ENCODE measurements at places on chromosomes 6 and 20. TPM values are rescaled to one million over a fixed set of nuclear protein-coding genes. Genes with fewer than 3 reads are reported as not detected.
A peak's percentile ranks its signal among the peaks of the same experiment; 100 is the strongest.

DNA sequence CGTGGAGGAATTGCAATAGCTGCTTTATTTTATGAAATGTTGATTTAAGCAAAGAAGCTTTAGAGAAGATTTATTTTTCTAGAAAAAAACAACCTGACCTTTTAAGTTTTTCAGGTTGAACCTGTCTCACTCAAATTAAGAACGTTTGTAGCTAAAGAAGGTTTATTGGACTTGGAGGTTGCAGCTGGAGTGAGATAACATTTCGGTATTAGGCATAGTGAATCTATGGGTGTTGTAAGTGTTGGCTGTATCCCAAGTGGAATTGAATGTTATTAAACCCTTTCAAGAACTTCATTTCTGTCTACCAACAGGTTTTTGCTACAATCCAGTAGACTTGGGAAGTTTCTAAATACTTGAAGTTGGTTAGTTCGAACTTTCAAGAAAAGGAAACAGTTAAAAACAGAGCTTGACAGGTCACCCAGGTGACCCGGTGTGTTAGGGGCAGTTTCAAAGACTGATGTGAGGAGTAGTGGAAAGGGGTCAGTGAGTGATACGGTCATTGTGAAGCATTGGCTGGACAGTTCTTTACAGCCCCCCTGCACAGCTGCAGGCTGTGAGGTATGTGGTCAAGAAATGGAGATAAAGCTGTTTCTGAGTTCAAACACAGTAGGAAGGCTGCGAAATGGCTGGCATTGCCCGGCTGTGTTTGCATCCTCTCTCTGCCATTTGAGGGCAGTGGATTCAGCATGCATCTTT, 2.4 kb upstream of the TBCC start:
- H3K27me3 ChIP-seq = no peaks in the 10 kb centered on the region
- H3K4me3 ChIP-seq = peak overlapping the region; percentile 99
- DNase-seq = no peak
- peaks cover 11% of the 10 kb centered on the region for H3K36me3 ChIP-seq
- H3K27ac ChIP-seq = peak overlapping the region; percentile 96
- peaks cover 32% of the 10 kb centered on the region for H3K4me1 ChIP-seq

GRCh38 chr20:24697411-24697810, 228.0 kb downstream of the SYNDIG1 start:
- no peak overlapping the region for H3K27ac ChIP-seq
- DNase-seq = no peak

DNA sequence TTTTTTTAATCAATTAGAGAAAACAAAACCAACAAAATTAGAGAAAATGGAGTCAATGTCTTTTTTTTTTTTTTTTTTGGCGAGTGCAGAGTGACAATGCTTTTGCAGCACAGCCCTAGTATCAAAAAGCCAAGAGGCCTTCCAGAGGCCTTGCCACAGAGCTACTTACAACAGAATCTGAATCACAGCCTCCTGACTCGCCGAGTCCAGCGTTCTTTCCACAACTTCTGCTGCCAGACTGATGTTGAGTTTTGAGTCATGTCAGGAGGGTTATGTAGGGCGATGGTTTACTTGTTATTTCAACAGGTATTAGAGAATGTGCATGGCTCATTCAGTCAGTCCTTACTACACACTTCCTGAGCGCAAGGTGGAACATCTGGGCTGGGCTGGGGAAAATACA, 88.6 kb downstream of the FNDC1 start:
- H3K27ac ChIP-seq = no peak overlapping the region
- no peak for DNase-seq
- peaks cover 6% of the 10 kb centered on the region for H3K27me3 ChIP-seq

DNA sequence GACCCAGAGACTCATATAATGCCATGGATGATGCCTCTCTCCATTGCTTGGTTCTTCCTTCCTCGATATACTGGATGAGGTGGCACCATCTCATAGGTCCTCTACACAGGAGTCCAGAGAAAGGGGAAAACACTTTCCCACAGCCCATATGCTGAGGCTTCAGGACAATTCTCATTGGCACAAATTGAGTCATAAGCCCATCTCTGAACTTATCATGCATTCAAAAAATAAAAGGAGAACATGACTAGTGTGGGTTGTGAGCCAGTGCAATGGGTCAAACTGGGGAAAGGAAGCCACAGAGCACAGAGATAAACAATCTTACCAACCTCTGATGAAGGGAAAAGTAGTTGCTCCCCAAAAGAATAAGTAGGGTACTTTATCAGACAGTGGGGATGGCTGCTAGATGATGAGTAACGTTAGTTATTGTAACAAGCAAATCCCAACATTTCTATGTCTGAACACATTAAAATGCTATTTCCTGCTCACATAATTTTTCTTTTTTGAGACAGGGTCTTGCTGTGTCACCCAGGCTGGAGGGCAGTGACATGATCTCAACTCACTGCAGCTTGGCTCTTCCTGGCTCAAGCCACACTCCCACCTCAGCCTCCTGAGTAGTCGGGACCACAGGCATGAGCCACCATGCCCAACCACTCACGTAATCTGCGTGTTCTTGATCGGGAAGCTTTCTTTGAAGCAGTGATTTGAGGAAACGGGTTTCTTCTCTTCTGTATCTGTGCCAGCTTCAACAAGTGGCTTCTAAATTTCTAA, 27.0 kb downstream of the SOD2 start:
- no peak for DNase-seq
- H3K4me1 ChIP-seq = no peaks in the 10 kb centered on the region
- H3K27me3 ChIP-seq = no peaks in the 10 kb centered on the region
- H3K36me3 ChIP-seq = peaks cover 31% of the 10 kb centered on the region
- H3K4me3 ChIP-seq = no peak overlapping the region

The ARMH2 gene
- total RNA-seq = not detected

DNA sequence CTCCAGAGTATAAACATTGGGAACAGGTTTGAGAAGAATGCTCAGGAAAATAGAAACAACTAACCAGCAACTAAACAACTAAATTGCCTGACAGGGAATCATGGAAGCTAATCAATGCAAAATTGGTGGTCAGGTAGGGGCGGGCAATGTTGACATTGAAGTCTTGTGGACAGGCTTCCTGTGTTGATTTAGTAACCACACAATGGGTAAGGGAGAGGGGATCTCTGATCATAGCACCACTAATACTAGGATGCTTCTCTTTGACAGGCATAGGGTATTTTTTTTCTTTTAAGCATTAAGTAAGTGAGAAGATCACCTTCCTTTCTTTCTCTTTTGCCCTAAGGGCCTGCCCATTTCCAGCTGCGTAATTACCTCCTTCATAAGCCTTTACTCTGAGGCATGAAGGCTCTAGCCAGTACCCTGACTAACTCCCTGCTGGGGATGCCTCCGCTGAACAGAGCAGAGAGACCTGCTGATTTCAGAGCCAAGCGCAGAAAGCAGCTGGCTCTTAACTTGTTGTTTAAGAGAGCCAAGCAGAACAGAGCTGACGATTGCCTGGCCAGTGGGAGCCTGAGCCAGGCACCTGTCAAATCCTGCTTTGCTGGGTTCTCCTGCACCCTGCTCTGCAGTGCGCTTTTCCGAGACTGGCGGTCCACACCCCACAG, 118.7 kb downstream of the BMP2 start:
- no peak for DNase-seq
- no peaks in the 10 kb centered on the region for H3K27me3 ChIP-seq
- H3K27ac ChIP-seq = no peak overlapping the region
- no peaks in the 10 kb centered on the region for H3K4me1 ChIP-seq

- peaks cover 4% of the 10 kb centered on the region for H3K27me3 ChIP-seq
- peaks cover 24% of the 10 kb centered on the region for H3K4me1 ChIP-seq
- no peaks in the 10 kb centered on the region for H3K36me3 ChIP-seq
- DNase-seq = no peak
These were observed 88.0 kb upstream of the ELOVL5 start for GRCh38 chr6:53436526-53437303.

GRCh38 chr6:170212956-170213636, 77.8 kb downstream of the DLL1 start:
- H3K4me3 ChIP-seq = no peak overlapping the region
- H3K4me1 ChIP-seq = no peaks in the 10 kb centered on the region
- no peaks in the 10 kb centered on the region for H3K27me3 ChIP-seq
- H3K27ac ChIP-seq = no peak overlapping the region

- no peaks in the 10 kb centered on the region for H3K36me3 ChIP-seq
- H3K27me3 ChIP-seq = no peaks in the 10 kb centered on the region
- H3K4me1 ChIP-seq = peaks cover 64% of the 10 kb centered on the region
- H3K4me3 ChIP-seq = peak overlapping the region; percentile 73
- peak overlapping the region; percentile 88 for H3K27ac ChIP-seq
These were observed 60.7 kb upstream of the FNDC1 start for GRCh38 chr6:159108426-159108985.

The STMND1 gene
- total RNA-seq = not detected

DNA sequence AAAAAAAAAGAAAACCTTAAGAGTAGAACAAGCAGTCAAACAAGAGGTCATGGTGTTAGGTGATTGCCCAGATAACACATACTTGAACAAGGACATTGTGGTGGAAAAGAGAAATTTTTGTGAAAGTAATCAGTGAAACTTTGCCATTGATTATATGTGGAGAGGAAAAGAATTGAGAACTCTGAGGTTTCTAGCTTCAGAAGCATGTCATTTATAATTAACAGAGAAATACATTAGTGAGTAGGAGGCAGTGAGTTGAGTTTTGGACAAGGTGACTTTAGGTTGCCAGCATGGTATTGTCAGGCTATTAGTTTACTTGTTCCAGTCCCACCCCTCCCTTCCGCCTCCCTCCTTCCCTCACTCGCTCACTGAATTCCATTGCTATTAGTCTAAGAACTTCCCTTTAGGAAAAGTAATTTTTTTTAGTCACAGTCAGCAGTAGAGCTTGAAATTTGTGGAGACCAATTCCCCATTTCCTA, 17.2 kb downstream of the TAB2 start:
- H3K4me1 ChIP-seq = peaks cover 88% of the 10 kb centered on the region
- H3K27ac ChIP-seq = peak overlapping the region; percentile 78
- H3K27me3 ChIP-seq = no peaks in the 10 kb centered on the region
- H3K4me3 ChIP-seq = peak overlapping the region; percentile 42
- no peak for DNase-seq

DNA sequence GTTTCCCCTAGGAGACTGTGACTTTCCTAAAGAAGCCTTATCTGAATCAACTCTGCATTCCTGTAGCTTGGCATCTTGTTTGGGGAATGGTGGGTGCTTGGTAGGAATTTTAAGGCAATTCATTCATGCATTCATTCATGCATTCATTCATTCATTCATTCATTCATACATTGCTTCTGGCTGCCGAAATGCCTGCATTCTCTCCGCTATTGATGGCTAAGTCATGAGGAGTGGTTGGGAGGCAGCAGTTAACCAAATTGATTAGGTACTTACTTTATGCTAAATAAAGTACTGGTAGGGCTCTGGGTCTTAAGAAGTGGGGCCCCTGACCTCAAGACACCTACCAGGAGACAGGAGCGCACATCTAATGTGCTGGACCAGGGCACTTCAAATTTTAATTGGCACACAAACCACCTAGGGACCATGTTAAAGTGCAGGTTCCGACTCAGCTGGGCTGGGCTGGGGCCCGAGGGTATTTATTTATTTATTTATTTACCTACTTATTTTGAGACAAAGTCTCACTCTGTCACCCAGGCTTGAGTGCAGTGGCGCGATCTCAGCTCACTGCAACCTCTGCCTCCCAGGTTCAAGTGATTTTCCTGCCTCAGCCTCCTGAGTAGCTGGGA, 127.6 kb downstream of the ANKRD60 start:
- H3K27me3 ChIP-seq = peaks cover 12% of the 10 kb centered on the region
- no peaks in the 10 kb centered on the region for H3K36me3 ChIP-seq
- H3K4me1 ChIP-seq = no peaks in the 10 kb centered on the region
- H3K27ac ChIP-seq = no peak overlapping the region

- no peak overlapping the region for H3K4me3 ChIP-seq
- H3K36me3 ChIP-seq = no peaks in the 10 kb centered on the region
- DNase-seq = no peak
- peaks cover 48% of the 10 kb centered on the region for H3K4me1 ChIP-seq
These were observed 53.9 kb downstream of the ERMARD start for GRCh38 chr6:169805242-169805838.

DNA sequence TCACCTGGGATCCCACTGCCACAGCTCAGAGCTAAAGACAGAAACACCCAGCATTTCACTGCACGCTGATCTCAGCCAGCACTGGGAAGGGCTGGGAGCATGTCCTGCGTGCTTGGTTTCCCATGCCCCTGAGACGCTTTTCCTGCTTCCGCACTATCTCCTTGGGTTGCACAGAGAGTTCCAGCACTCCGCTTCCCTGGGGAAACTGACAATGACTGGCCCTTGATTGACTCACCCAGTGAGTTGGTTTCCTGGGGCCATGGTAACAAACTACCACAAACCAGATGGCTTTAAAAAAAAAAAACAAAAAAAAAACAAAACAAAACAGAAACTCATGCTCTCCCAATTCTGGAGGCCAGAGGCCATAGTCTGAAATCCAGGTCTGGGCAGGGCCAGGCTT, 14.8 kb upstream of the MAS1L start:
- H3K27me3 ChIP-seq = peaks cover 18% of the 10 kb centered on the region
- H3K4me1 ChIP-seq = no peaks in the 10 kb centered on the region
- H3K36me3 ChIP-seq = no peaks in the 10 kb centered on the region
- no peak overlapping the region for H3K27ac ChIP-seq

DNA sequence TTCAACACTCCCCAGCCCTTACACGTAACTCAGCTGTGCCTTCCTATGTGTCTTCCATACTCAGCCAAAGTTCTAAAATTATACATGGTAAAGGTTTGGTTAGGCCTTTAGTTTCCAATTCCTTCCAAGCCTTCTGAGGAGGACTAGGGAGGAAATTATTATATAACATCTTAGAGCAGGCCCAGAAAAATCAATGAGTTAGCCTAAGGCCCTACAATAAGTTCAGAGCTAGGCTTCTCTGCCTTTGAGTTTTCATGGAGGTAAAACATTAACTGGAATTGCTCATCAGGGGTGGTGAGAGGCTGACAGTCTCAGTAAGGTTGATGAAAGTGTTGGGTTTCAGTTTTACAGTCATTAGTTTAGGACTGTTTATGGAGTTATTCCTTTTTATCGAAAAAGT, 286.0 kb downstream of the ADGB start:
- DNase-seq = no peak
- no peak overlapping the region for H3K27ac ChIP-seq
- no peaks in the 10 kb centered on the region for H3K36me3 ChIP-seq
- peaks cover 5% of the 10 kb centered on the region for H3K27me3 ChIP-seq
- H3K4me3 ChIP-seq = no peak overlapping the region

Data from activated CD4-positive, alpha-beta memory T cell treated with anti-CD3 and anti-CD28 coated beads for 36 hours (primary cell).